ENCODE measurements at places on chromosomes 12 and 14.

DNA sequence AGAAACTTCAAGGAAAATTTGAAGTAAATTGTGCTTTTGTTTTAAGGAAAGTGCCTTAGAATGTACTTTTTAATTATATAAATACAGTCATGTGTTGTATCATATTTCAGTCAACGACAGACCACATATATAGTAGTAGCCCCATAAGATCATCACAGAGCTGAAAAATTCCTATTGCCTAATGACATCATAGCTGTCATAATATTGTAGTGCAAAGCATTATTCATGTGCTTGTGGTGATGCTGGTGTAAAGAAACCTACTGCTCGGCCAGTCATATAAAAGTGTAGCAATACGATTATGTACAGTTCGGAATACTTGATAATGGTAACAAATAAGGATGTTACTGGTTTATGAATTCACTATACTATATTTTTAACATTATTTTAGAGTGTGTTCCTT, 198.9 kb upstream of the SLC16A7 start:
- no peak for DNase-seq

DNA sequence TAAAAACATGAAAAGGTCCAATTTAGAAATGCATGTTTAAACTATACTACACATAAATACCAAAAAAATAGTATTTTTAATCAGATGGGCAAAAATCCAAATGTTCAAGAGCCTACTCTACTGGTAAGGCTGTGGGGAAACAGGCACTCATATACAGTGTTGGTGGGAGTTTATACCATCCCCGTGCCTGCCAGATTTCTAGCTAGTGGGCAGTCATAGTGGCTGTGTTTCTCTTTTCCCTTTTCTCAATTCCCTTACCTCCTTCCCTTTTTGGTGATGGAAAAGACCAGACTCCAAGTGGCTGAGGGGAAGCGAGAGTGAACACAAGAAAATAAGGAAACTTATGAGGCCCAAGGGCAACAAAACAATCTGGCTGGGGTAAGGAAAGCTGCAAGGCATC, 14.7 kb downstream of the ZNF641 start:
- no peak for DNase-seq

DNA sequence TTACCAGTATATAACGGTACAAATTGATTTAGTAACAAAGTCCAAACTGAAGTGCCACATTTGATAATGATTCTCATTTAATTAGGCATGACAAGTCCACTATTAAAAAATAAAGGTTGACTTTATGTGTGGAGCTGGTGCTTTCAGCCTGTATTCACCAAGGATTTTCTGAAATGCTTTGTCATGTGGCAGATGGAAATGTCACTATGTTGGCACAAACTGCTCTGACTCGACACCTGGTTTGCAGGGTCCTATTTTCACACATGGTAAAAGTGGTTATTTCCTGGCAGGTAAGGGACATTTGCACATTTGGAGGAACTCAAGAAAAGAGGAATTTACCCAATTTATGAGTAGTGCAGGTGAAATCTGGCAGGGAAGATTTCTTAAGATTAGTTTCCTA, 572.6 kb upstream of the MDGA2 start:
- no peak for DNase-seq

- peak; percentile 30 for DNase-seq
These were observed 15.1 kb downstream of the AVIL start for GRCh38 chr12:57803319-57803893.

- no peak for DNase-seq
These were observed 31.4 kb downstream of the JDP2 start for GRCh38 chr14:75459099-75459741.
